ENCODE measurements at places on chromosomes 6 and 20.

- no peak for DNase-seq
Measured at GRCh38 chr6:131910956-131911355, 40.2 kb downstream of the CCN2 start.

DNA sequence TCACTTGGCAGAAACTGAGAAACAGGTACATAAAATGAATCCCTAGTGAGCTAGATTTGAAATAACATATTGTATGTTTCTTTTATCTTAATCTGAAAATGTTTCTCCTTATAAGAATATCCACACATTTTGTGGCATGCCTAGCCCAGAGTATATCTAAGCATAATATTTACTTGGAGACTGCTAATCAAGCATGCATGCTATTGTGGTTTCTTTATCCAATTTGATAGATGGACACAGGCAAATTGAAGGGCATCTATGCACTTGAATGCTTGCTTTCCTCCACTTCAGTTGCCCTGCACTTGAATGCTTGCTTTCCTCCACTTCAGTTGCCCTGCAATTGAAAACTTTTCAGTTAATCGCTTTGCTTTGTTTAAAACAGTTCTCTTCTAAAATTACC, 729.8 kb downstream of the TBC1D32 start:
- DNase-seq: no peak

DNA sequence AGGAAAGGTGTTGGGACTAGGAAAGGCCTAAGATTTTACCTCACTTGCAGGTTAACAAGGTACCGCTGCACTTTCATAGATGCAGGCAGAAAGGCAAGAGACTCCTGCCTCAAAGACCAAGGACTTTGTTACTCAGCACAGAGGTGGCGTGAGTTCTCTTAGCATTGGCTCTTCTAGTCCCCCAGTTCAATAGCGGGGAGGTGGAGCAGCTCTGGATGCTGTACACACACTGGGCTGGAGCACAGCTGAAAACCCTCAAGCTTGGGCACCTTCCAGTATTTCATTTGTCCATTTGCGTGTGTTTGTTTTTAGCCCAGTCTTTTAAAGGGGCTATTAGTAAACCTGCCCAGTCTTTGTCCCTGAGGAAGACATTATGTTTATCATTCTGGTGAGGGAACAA, 345.2 kb downstream of the FARS2 start:
- no peak for DNase-seq

GRCh38 chr6:109001291-109001894, 93.3 kb downstream of the SESN1 start:
- DNase-seq: no peak

DNA sequence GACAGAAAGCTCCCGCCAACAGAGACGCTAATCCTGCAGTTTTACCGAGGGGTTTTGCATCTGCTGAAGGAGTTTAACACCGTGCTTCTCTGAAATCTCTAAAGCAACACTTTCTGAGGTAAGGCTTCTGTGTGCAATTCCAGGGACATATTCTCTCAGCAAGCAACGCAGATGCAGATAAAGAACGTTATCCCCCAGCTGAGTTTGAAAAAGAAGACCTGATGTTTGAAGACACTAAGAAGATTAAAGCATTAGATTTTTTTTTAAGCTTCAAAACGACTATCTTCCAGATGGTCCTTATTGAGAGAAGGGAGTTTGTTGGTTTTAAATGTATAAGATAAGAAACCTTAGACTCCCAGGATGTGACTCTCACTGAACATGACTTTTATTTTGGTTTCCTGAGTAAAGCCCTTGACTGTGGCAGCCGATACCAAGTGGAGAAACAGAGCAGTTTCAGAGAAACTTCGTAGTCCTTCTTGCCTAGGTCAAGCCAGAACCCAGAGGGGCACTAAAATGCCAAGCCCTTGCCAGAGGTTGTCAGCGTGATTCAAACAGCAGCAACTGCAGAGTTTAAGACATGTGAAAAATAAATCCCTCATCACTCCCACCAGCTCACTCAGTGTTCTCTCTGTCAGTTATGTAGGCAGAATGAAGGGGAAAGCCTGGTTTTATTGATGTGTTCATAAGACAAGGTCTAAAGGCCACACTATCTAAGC, 353.3 kb upstream of the CNR1 start:
- DNase-seq: no peak

DNA sequence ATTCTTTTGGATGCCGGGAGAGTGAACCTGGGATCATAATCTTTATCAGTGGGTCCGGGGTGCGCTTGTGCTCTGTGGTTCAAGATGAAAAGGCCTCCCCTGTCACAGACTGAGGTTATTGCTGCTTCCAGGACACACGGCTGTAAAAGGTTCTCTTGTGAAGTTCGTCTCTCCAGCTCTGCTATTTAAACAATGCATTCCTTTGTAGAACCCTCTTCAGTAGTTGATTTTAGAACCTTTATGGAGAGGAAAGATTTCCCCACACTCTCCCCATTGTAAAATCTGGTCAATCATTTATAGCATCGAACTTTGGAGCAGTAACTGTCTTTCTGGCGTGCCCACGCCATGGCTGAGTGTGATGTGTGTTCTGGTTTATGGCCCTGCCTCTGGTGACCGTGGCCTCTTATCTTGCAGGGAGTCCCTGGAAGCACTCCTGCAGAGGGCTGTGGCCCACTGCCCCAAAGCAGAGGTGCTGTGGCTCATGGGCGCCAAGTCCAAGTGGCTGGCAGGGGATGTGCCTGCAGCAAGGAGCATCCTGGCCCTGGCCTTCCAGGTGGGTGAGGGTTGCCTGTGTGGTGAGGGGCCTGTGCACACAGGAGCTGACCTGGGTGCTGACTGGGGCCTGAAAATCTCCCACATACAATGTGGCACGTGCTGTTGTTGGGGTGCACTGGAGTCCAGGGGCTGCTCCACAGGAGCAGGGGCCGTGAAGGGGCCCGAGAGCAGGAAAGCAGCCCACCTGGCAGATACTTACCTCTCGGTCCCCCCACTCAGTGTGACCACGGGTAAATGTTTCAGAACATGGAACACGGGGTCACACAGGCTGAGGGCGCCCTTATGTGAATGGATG, 11.6 kb upstream of the C20orf204 start:
- no peak for DNase-seq

- DNase-seq: no peak
Measured at GRCh38 chr6:30683183-30683979, 3.1 kb downstream of the PPP1R18 start.

DNA sequence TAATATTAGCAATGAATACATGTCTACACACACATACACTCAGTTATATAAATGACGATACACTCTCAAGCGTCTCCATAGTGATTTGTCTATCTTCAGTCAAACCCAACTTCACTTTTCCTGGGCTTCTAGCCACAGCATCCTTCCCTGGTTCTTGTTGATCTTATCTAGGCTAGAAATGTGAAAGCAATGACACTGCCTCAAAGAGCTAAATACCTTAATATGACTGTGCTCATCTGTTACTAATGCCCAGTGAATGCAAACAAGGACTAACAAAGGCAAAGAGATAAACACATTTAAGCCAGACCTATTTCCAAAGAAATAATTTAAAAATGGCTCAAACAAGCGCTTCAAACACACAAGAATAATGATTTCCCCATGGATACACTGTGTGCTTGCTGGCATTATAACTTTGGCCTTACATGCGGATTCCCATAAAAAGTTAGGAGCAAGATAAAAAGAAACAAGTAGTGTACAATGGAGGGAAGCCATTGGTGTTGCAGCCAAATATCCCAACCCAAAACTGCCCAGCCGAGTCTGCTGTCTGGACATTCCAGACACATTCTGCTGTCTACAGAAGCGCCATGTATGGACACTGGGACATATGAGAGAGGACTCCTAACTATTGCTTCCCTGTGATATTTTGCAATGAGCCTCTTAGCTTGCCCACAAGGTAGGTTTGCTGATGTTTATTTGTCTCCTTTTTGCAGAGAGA, 19.5 kb upstream of the DAAM2 start:
- peak; percentile 57 for DNase-seq

GRCh38 chr6:130840050-130840449, 12.8 kb downstream of the SMLR1 start:
- no peak for DNase-seq

- DNase-seq: no peak
Measured at GRCh38 chr20:17681726-17682102, 328 bp downstream of the RRBP1 start.

GRCh38 chr6:40439026-40439800, 148.0 kb downstream of the LRFN2 start:
- no peak for DNase-seq

DNA sequence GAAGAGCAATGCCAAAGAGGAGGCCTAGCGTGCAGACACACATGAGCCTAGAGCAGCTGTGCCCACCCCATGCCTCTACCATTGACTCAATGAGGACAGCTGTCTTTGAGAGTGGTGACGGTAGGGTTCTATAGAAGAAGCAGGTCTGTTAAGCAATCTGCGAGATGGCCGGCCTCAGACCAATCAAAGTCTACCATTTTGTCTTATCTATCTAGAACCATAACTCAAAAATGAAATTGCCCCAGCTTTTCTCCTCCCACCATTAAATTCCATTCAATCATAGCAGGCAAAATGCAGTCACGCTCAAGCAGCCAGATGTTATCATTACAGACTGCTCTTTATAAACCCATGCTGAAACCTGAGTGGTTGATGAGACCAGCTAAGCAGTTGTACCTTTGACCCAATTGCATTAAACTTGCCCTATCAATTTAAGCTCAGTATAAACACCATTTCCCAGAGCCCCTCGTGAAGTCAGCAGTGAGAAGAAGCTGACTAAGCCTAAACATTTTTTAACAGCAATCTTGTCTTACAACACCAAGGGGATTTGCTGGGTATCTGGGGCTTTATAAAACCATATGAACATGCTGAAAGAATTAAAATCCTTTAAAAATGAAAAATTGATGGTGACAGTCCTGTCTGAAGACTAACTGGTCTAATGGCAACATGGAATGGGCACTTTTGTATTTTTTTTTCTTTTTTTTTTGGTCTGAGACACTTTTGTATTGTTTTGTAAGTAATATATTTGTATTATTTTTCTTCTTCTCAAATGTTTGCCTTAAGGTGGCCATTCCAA, 57.5 kb downstream of the FOXC1 start:
- DNase-seq: peak; percentile 36

DNA sequence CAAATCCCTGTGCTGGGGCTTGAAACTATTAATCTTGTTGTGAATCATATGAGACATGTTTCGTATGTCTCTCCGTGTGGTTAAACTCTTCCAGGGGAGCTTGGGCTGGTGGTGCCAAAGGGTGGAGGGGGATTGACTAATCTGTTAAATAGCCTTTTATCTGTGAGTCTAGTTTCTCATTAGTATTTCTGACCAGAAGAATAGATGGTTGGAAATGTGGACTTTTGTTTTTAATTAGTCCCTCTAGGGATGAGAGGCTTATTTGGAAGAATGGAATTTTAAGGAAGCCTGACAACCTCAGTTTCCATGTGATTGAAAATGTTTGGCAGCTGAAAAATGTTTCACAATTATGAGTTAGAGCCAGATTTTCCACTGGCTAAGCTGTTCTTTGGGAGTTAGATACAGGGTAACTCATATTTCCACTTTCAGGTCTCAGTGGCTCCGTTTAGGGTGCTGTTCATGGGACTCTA, 117.3 kb downstream of the BCKDHB start:
- peak; percentile 98 for DNase-seq

- DNase-seq: no peak
Measured at GRCh38 chr20:25160467-25160866, 35.0 kb upstream of the ENTPD6 start.

DNA sequence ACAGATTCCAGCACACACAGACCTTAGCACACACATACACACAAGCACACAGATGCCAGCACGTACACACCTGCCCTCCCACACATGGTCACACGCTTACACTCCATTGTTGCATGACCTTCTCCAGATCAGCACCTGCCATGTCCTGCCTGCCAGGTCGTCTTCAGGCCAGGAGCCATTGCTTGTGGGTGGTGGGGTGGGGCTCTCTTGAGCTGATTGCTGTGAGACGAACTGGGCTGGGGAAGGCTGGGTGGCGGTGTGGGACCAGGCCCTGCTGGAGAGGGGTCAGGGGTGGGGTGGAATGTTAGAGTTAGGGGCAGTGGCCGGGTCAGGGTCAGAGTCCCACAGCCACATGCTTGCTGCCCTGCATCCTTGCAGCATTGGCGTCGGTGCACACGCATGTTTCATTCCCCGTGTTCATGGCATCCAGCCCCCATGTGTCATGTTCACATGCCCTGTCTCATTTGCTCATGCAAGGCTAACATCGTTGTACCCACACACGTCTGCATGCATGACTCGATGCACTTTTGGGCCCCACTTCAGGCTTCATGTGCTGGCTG, 6.5 kb upstream of the NPBWR2 start:
- DNase-seq: no peak

- DNase-seq: peak; percentile 92
Measured at GRCh38 chr6:52929321-52930164, 20.0 kb upstream of the GSTA3 start.

GRCh38 chr6:115091461-115091860, 748.6 kb upstream of the HS3ST5 start:
- DNase-seq: no peak

DNA sequence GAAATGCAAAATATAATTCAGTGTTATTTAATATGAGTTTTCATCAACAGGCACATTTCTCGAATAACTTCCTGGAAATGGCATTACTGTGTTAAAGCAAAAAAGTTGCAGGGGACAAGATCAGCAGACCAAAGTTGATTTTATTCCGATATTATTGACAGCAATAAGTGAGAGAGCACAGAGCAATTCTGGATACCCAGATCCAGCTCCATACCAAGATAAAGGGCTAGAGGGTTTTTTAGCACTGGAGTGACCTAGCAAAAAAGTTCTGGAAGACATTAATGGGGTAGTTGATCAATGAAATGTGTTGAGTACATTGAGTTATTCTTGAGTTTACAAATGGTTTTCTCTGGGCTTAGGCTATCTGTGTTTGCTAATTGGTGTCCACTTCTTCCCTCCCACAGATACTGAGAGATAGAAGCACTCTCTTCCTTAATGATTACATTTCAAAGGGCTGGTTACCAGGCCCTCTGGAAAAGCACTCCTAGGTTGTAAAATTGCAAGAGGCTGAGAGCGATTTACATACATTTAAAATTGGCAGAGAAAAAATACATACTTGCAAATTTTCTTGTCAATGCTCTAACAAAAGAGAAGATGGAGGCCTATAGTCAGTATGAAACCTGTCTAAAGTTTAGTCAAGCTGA, 47.0 kb upstream of the MANEA start:
- no peak for DNase-seq

DNA sequence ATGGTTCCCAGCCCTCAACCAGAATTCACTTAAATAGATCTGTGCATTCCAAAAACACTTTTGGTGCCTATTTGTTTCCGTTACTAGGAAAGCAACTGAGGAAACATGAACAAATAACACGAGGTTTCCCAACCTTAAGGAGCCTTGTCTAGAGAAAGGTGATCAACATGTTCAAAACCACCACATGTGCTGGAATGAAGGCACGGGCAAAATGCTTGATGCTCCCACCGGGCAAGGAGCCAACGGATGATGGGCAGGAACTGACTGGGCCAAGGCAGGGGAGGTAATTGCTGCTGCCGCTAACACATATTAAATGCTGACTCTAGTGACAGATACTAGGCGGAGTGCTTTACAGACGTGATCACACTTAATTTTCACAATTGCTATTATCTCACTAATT, 2.5 kb downstream of the MYLK4 start:
- no peak for DNase-seq
